IMR-90 (cell line): ENCODE measurements at places on chromosomes 16 and 17.

- DNase-seq, result no peak
Measured at GRCh38 chr17:40063901-40064531, 1.3 kb downstream of the THRA start.

DNA sequence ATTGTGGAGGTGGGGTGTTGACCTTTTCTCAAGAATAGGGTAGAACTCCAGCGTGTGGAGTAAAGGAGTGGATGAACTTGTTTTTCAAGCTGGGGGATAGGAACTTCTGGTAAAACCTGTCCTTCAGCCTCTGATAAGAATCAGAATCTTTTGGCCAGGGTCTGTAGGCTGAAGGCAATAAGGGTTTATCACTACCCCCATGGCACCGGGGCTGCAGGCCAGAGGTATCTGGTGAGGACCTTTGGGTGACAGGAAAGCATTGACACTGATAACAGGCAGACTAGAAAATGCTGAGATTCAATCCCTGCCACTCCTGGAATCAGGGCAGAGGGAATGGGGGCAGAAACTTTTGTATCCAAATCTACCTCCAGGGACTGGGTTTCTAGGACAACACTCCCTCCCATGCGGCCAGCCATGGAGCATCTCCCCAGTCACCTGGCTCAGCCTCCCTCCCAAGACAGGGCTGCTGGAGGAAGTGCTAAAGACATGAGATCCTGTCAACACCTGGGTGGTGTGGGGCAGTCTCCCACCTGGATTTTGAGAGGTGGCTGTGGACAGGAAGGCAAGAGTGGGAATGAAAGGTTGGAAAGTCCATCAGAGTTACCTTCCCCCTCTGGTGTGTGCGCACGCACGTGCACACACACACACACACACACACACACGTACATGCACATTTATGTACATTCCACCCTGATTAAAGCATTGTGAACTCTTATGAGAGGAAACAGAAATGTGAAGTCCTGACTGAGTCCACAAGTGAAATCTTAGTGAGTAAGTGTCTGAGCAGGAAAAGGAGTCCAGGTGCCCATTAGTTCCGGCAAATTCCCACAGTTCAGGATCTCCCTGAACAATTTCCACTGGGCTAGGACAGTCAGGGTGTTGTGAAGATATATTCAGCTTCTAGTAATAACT, 53.1 kb upstream of the MARCHF10 start:
- peak; percentile 13 for DNase-seq

DNA sequence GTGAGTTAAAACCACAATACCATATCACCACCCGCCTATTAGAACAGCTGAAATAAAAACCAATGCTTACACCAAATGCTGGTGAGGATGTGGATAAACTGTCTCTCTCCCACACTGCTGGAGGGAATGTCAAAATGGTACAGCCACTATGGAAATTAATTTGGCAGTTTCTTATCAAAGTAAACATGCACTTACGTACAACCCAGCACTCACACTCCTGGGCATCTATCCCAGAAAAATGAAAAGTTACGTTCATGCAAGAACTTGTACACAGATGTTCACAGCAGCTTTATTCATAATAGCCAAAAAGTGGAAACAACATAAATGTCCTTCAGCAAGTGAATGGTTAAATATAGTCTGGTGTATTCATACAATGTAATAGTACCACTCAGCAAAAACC, 173.2 kb upstream of the MYOCD start:
- peak; percentile 95 for DNase-seq

GRCh38 chr16:28146536-28146935, 65.2 kb downstream of the XPO6 start:
- no peak for DNase-seq

DNA sequence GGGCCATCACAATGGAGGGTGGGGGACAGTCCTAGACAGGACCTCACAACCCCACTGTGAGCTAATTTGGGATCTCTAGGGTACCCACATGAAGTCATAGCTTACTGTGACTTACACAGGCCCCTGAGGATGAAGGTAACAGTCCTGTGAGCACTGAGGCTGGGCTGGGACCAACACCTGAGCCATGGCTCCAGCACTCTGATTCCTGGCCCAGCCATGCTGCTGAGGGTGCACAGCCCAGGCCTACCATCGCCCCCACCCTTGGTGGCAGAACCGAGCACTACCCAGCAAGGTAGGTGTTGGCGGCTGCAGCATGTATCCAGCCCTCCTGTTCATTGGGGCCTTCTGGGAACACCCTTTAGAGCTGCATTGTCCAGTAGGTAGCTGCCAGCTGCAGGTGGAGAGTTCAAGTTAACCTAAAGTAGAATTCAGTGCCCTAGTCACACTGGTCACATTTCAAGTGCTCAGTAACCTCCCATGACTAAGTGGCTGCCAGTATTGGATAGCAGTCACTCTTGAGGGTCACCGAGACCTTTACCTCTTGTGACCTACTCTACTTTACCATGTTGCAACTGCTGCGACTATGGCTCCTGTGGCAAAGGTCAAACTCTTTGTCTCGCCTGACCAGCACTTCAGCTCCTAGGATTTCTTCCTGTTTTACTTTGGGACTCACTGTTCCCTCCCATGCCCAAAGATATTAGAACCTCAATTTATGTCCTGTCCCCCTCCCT, 11.6 kb downstream of the AKAP1 start:
- DNase-seq, result no peak

DNA sequence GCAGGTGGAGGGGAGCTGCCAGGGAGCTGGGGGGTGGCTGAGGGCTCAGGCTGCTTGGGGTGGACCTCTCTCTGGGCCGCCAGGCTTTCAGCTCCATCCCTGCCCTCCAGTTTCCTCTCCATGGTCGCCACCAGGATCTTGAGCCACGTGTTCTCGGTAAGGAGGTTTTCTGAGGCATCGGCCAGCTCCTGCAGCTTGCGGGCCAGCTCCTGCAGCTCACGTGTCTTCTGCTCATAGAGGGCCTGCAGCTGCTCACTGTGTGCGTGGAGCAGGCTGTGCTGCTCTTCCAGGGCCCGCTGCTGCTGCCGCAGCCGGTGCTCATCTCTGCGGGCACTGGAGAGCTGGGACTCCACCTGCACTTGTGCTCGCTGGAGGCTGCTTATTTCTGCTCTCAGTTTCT, 11.0 kb downstream of the SNN start:
- no peak for DNase-seq

GRCh38 chr17:38508954-38509771, 80.9 kb downstream of the ARHGAP23 start:
- peak; percentile 91 for DNase-seq

GRCh38 chr16:88770461-88771293, 14.3 kb downstream of the PIEZO1 start:
- peak; percentile 87 for DNase-seq

DNA sequence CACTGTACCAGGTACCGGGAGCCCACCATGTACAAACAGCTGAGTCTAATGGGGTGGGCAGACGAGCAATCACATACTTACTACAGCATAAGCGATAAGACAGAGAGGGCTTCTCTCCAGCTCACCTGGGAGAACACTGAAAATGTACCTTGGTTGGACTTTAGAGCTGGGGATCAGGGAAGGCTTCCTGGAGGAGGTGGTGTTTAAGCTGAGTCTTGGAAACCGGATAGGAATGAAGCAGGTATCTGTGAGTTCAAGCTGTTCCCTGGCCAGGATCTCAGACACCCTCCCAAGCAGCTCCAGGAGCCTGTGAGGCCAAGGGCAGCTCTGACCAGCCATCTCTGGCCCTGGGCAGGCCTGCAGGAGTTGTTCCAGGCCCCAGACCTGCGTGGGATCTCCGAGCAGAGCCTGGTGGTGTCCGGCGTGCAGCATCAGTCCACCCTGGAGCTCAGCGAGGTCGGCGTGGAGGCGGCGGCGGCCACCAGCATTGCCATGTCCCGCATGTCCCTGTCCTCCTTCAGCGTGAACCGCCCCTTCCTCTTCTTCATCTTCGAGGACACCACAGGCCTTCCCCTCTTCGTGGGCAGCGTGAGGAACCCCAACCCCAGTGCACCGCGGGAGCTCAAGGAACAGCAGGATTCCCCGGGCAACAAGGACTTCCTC, 8.0 kb upstream of the SERPINF1 start:
- no peak for DNase-seq

DNA sequence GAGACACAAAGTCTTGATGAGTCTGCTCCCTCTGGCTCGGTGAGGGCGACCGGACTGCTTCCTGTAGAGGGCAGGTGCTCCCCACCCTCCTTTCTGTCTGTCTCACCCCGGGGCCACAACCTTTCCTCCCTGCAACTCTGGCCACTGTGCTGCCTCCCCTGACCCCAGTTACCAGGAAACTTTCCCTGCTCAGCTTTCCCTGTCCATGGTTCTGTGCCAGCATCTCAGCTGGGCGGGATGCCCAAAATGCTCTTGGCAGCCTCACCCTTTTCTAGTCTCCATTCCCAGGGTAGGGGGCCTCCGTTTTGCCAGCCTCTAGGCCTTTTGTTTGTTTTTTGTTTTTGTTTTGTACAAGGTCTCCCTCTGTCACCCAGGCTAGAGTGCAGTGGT, 1.4 kb downstream of the PLD2 start:
- DNase-seq, result no peak

DNA sequence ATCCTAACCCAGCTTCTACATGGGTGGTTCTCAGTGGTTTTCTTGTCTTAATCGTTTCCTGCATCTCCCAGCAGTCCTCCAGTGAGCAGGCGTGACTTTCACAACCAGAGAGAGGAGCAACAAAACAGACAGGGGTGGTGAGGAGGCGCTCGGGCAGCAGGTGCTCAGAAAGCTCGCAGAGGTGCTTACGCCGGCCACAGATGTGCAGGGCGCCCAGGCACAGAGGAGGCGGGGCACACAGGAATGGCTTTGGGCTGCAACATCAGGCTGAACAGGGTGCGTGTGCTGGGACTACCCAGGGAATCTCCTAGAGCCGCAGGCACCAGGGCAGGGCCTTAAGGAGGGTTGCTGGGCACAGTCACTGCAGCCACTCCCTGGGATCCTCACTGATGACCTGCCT, 32.6 kb downstream of the KLHDC4 start:
- DNase-seq, result no peak

- DNase-seq, result no peak
Measured at GRCh38 chr17:77670173-77670572, 288.3 kb upstream of the TNRC6C start.

DNA sequence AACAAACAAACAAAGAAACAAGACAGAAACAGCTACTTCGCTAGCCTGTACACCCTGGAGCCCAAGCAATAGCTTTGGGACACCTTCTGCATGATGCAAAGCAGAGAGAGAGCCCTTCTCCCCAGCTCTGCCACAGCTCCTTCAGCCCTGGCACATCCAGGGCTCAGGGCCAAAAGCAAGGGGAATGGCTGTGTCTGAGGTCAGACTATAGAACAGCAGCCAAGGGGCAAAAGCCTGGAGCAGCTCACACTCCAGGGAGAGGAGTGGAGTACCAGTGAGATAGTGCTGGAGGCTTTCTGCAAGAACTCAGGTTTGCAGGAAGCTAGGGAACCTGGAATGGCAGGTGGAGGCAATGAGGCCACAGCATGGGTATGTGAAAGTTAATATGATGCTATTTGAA, 11.6 kb upstream of the SEPHS2 start:
- no peak for DNase-seq

GRCh38 chr16:70696952-70697593, 11.2 kb upstream of the MTSS2 start:
- DNase-seq, result no peak

GRCh38 chr16:19980632-19981265, 92.9 kb downstream of the GPR139 start:
- DNase-seq, result peak; percentile 3
